ENCODE measurements at places on chromosomes 5 and 9.

DNA sequence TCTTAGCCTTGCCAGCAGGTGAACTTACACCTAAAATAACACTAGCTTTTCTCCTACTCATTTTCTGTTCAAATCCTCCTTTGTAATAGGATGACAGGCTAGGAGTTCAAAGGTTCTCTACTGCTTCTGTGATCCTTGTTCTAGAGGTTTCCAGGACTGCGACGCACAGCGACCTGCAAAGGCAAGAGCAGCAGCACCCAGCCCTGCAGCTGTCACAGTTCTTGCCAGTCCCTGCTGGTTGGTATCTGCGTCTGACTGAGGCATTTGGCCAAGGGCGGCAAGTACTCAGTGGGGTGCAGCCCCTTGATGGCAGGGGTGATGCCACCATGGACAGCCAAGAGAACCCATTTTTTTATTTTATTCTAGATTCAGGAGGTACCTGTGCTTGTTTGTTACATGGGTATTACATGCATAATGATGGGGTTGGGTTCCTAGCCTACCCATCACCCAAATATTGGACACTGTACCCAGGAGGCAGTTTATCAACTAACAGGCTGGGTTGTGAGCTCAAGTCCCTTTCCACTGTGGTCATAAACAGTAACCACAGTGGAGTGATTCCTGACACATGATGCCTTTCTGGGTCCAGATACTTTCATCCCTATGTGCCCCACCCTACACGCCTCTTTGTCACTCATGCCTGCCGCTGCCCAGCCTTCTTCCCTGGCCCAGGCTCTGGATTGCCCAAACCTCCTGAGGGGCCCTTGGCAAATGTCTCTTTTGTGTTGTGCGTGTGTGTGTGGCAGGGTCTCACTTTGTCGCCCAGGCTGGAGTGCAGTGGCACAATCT lies 111.0 kb downstream of the GAPVD1 start:
- no peak for DNase-seq

GRCh38 chr5:56066931-56067450 lies 72.2 kb upstream of the IL6ST start:
- no peak for DNase-seq

DNA sequence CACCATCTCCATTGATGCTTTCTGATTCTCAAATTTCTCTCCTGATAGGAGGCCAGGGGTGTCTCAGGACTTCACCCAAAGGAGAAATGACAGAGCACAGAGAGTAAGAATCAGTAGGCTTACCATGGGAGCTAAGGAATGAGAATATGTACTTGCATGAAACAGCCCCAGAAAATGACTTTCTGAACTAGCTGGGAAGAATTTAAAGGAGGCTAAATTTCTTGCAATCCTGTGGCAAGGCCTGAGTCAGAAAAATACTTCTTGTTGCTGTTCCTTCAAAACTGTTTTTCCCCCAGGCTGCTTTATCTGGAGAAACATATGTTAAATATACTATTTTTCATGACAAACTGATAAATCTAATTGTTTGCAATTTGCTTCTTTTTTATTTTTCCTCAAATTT lies 53.4 kb upstream of the FBXL7 start:
- DNase-seq, result no peak

DNA sequence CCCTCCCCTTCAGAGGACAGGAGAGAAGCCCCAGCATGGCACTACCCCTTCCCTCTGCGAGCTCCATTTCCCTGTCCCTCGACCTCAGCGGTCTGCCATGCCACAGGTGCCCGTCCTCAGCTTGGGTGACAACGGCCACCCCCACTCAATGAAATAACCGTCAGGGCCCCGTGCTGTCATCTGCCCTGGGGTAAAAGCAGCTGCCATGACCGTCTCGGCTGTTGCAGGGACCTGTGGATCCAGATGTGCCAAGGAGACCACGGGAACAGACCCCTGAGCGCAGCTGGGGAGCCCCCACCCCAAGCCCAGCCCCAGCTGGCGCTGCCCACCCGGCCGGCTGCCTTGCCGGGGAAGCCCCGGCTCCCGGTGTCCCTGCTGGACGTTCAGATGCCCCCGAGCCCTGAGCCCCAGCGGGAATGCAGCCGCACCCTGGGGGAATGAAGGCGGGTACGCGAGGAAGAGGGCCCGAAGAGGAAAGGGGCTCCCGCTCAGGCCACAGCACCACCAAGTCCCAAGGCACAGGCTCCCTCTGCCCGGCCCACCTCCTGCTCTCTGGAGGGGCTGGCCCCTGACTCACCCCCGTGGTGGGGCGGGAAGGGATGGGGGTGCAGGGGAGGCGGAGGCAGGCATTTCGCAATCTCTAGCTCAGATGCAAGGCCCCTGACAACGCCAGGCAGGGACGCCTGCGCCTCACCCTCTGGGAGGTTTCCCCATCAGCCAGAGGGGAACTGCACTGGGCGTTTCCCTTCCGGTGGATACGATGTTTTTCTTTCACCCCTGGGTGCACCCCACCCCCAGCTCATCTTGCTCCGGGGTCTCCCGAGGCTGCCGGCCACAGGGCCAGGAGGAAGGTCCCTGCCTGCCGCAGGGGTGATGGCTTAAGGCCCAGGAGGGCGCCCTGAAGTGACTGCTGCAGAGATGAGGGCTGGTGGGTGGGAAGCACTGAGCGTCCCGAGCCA lies 49.2 kb downstream of the NACC2 start:
- no peak for DNase-seq

DNA sequence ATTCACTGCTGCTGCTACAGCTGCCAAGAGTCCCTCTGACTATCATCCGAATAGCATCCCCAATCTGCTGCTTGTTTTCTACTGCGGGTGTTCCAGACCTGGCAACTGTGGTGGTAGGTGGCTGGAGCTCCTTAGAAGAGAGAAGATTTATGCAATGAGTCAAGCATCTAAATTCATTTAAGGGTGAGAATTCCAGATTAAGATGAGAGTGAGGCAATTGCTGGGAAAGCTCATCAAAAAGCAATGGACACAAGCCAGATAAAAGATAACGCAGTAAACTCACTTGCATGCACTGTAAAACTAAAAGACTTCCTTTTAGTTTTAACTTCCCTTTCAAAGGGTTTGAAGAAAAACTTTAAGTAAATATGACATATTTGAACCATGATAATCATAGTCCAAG lies 3.9 kb downstream of the PLK2 start:
- no peak for DNase-seq

GRCh38 chr5:158897444-158898160 lies 202.1 kb downstream of the EBF1 start:
- DNase-seq, result no peak

DNA sequence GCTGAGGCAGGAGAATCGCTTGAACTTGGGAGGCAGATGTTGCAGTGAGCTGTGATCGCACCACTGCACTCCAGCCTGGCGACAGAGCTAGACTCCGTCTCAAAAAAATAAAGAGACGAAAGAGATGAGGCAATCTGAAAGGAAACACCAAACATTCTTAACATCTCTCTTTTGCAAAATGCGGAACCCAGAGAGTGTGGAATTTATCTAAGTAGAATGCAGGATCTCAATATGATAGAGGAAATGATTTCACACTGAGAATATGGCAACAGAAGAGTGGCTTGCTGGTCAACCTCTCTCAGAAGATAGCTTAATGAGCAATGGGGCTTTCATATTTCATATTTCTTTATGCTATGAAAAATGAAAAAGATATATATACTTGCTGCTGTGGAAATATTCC lies 33.4 kb upstream of the PCA3 start:
- DNase-seq, result no peak

- no peak for DNase-seq
Observed at GRCh38 chr5:134794082-134794481, 35.5 kb downstream of the DDX46 start.

GRCh38 chr9:97908705-97909104 lies 13.6 kb downstream of the TRMO start:
- no peak for DNase-seq

- no peak for DNase-seq
Observed at GRCh38 chr5:32542216-32543059, 42.9 kb upstream of the SUB1 start.

- no peak for DNase-seq
Observed at GRCh38 chr5:31280210-31280609, 86.7 kb downstream of the CDH6 start.

DNA sequence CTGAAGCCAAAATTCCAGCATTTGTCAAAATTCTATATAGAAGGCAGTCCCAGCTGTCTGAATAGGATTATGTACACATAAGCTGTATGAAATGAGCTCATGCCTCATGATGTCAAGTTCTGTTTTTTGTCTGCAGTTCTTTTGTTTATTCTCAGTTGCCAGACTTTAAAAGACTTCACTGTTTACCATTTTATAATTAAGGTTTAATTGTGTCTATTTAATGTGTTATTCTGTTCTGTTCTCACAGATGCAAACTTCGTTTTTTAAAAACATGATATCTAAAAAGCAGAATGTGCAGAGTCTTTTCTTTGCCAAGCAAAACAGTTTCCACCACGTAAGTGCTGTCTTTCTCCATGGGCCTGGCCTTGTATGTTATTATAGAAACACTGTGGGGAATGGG lies 31.1 kb downstream of the ERAP1 start:
- no peak for DNase-seq

DNA sequence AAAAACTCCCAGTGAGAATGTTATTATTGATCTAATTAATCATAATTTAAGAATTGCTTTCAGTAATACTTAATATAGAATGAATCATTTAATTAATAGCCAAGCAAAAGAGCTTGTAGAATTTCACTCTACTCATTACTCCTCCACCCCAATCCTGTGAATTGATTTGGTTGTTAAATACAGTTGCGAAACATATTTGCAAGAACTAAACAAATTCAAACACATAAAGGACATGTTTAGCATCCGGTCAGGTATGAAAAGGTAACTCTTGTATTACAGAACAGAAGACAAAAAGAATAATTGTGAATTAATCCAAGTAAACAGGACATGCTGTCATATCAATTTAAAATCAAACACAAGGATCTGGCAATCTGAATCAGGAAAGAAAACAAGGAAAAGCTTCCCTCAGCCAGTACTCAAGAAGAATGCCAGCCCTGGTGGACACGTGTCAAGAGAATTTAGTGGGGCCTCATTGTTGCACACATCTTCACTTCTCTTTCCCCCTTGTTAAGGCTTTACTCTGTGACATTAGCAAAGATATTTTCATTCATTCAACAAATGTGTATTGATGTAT lies 89.4 kb upstream of the SLC12A2 start:
- DNase-seq, result no peak

GRCh38 chr5:6899221-6899620 lies 186.0 kb downstream of the TENT4A start:
- no peak for DNase-seq

DNA sequence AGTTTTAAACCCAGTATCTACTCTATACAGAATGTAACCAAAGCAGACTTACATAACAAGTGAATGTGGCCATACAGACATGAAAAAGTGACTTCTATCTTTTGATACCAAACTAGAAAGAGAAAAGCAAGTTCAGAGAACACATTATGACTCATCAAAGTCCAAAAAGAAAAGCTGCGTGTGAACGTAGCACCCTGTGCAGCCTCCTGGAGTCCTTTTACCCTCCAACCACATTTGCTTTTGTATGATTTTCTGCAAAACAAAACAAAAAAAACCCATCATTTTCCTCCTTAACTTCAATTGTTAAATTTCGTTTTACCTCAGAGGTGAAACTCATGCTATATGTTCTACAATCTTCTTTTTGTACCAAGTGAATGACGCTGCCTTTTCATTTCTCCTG lies 2.8 kb upstream of the SMARCA2 start:
- no peak for DNase-seq

GRCh38 chr5:321726-322251 lies 275 bp downstream of the AHRR start:
- no peak for DNase-seq

DNA sequence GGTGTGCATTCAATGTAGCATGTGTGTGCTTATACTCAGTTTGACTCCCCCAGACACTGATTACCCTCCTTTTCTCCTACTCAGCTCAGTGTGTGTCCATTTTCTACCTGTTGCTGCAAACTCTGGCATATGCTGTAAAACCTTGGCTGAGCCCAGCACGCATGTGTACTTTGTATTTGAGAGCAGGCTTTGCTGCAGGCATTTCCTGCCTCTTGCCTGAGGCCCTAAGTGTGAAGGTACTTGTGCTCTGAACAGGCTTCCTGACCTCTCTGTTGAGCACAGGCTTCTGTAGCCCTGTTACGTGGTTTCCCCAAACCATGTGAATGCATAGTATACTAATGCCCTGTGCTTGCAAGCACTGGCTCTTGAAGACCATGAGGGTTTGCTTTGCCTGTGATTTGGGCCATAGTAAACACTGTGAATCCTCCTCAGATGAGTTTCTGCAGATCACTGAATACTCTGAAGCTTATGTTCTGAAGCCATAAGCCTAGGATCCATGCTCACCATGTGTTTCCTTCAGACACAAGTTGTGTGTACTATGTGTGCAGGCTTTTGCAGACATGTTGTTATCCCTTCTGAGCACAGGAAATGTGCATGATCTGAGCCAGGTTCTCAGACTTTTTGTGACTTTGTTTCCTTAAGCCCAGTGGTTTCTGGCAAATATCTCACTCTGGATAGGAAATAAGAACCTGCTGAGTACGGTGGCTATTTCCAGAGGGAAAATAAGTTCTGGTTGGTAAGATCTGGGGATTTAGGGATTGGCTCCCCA lies 124.9 kb upstream of the RUSC2 start:
- no peak for DNase-seq

DNA sequence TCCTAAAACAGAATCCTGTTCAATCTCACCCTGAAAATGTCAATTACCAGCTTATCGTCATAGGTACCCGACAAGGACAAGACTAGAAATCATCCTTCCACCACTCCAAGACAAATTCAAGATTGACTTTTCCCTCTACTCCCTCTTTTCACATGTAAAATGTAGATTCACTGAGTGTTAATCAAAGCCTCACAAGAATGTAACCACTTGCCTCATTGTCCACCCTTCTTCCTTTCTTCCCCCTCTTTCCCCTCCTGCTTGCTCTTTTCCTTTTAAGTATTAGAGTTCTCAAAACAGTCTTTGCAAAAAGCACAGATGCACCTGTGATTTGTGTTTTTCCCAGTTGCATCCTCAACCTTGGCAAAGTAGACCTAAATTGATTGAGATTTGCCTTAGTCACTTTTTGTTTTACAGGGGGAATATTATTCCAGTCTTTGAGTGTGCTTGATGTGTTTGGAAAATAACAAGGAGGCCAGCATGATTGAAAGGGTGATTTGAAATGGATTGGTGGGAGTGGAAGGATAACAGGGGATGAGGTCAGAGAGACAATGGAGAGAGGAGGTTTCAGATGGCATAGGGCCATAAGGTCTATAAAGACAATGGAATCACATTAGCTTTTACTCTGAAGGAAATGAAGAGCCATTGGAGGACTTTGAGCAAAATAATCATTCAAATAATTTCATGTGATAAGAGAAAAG lies 231.3 kb upstream of the TYRP1 start:
- no peak for DNase-seq
